ENCODE measurements at places on chromosomes 7 and 10.

DNA sequence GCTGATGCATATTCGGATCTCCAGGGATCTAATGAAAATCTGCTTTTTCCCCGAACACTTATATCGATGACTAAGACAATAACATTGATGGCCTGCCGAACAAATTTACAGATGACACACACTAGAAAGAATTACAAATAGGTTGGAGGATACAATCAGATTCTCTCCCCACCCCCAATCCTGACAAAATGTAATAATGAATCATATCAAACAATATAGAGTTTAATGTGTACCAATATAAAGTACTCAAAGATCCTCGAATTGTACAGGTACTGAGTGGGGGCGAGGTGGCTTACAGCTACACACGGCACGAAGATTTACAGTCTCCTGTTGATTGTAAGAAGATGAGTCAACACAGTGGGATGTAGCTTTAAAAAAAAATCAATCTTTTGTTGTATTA lies 182.7 kb upstream of the MKLN1 start:
- peaks cover 9% of the 10 kb centered on the region for H3K27me3 ChIP-seq
- no peaks in the 10 kb centered on the region for H3K36me3 ChIP-seq
- DNase-seq: no peak
- no peak overlapping the region for H3K27ac ChIP-seq

DNA sequence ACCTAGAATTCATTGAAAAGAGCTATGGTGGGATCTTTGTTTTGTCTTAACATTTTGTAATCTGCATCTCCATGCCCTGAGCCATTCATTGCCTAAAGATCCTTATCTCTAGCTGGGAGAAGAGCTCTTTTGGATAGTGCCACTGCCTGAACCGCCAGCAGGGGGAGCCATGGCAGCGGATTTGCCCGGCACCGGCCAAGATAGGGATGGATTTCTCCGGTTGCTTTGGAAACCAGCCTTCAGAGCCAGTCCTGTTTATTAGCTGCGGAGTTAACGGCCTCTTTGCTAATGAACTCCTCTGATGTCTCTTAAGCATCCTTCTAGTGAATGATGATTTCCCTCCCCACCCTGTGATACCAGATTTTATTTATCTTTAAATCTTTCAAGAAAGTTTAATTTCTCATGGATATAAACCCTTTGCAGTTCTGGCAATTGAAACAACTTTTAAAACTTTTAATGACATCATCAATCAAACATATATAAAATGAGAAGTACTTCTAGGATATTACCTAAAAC lies 58.2 kb upstream of the LYZL2 start:
- peaks cover 24% of the 10 kb centered on the region for H3K4me1 ChIP-seq
- H3K4me3 ChIP-seq: no peak overlapping the region
- peak; percentile 87 for DNase-seq
- H3K27ac ChIP-seq: no peak overlapping the region

DNA sequence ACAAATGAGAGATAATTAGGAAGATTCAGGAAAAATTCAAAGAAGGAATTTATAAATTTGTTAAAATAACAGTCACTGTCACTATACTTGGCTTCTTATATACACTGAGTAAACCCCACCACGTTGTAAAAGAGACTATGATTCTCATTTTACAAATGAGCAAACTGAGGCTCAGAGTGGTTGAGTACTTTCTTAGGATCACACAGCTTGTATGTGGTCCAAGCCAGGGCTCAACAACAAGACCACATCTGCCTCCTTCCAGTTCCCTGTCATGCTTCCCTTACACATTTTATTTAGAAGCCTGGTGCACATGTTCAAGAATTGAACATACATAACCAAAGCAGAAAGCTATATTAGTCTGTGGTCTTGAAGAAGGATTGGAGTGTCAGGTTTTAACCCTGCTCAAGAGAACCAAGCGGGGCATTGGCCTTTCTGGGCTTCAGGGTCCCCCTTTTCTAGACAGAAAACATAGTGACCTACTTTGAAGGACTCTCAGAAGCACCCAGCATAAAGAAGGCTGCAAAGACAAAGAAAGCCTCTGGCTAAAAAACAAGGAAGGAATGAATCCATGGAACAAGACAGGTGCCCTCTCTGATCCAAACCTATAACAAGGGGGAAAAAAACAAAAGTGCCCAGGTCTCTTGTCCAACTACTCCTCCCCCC lies 846 bp downstream of the MRLN start:
- H3K4me3 ChIP-seq: no peak overlapping the region
- H3K4me1 ChIP-seq: no peaks in the 10 kb centered on the region
- peaks cover 15% of the 10 kb centered on the region for H3K27me3 ChIP-seq

- H3K27me3 ChIP-seq: no peaks in the 10 kb centered on the region
- H3K36me3 ChIP-seq: no peaks in the 10 kb centered on the region
- H3K27ac ChIP-seq: no peak overlapping the region
- no peak for DNase-seq
- peaks cover 7% of the 10 kb centered on the region for H3K4me1 ChIP-seq
- no peak overlapping the region for H3K4me3 ChIP-seq
These were observed 267.4 kb downstream of the ADK start for GRCh38 chr10:74418285-74418872.

DNA sequence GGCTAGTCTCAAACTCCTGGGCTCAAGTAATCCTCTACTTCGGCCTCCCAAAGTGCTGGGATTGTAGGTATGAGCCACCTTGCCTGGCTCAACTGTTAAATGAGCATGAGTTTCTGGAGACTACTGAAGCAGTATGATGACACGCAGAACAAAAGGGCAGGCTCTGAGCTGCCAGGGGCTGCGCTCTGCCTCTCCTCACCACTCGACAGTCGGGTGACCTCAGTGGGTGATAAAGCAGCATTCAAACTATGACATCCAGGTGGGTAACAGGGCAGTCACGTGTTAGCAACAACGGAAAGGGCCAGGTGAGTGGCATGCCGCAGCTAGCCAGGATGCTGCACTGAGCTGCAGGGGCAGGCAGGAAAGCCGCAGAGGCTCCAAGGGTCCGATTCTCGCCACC lies 71.5 kb downstream of the CYTH3 start:
- H3K4me1 ChIP-seq: no peaks in the 10 kb centered on the region
- H3K27me3 ChIP-seq: peaks cover 24% of the 10 kb centered on the region
- no peak overlapping the region for H3K4me3 ChIP-seq
- H3K27ac ChIP-seq: no peak overlapping the region
- DNase-seq: no peak

DNA sequence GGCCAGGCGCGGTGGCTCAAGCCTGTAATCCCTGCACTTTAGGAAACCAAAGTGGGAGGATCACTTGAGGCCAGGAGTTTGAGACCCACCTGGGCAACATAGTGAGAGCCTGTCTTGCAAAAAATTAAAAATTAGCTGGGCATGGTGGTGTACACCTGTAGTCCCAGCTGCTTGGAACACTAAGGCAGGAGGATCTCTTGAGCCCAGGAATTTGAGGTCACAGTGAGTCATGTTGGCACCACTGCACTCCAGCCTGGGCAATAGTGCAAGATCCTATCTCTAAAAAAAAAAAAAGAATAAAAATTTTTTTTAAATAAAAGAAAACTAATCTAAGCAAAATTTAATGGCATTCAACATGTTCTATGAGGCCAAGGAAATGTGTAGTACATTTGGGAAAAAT lies 44.9 kb upstream of the UBN2 start:
- H3K36me3 ChIP-seq: peaks cover 4% of the 10 kb centered on the region
- no peak overlapping the region for H3K4me3 ChIP-seq
- no peaks in the 10 kb centered on the region for H3K27me3 ChIP-seq
- no peak for DNase-seq
- H3K27ac ChIP-seq: no peak overlapping the region

DNA sequence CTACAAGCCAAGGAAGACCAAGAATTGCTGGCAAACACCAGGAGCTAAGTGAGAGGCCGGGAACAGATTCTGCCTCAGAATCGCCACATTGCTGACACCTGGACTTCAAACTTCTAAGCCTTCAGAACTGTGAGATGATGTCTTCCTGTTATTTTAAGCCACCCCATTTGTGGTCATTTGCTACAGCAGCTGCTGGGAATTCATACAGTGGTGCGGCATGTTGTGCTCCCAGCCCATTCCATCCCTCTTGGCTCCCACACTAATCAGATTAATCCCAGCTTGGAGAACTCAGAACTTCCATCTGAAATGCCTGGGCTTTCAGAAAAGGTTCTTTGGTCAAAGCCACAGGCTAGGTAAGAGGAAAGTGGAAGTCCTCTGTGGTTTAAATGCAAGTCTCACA lies 24.9 kb downstream of the TCAF1 start:
- no peak overlapping the region for H3K4me3 ChIP-seq
- no peak overlapping the region for H3K27ac ChIP-seq
- H3K4me1 ChIP-seq: no peaks in the 10 kb centered on the region
- DNase-seq: no peak

- H3K36me3 ChIP-seq: no peaks in the 10 kb centered on the region
- no peak for DNase-seq
- H3K4me1 ChIP-seq: no peaks in the 10 kb centered on the region
- no peak overlapping the region for H3K4me3 ChIP-seq
These were observed 598.5 kb downstream of the SORCS3 start for GRCh38 chr10:105239311-105240219.

- DNase-seq: no peak
- no peaks in the 10 kb centered on the region for H3K4me1 ChIP-seq
- no peak overlapping the region for H3K27ac ChIP-seq
- H3K4me3 ChIP-seq: no peak overlapping the region
- no peaks in the 10 kb centered on the region for H3K36me3 ChIP-seq
- H3K27me3 ChIP-seq: no peaks in the 10 kb centered on the region
These were observed 1019.0 kb upstream of the C7orf33 start for GRCh38 chr7:147571436-147572185.

DNA sequence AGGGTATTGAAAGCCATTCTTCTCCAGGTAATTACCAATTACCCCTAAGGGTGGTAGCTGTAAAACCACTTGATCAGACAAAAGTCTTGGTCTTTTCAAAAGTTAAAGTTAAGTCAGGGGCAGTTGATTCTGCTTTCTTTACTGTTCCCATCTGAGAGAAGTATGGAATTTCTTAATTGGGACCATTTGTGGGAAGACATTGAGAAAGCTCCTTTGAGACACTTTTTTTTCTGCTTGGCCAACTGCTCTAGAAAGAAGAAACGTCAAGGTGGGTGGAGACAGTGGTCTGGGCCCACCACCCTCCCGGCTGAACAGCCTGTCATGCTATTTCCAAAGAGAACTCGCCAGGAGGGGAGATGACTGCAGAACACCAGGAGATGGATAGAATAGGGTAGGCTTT lies 45.3 kb downstream of the WNT2 start:
- no peaks in the 10 kb centered on the region for H3K27me3 ChIP-seq
- DNase-seq: no peak
- no peaks in the 10 kb centered on the region for H3K36me3 ChIP-seq

GRCh38 chr10:32246685-32247084 lies 100.3 kb downstream of the EPC1 start:
- H3K27me3 ChIP-seq: peaks cover 6% of the 10 kb centered on the region
- H3K4me3 ChIP-seq: no peak overlapping the region
- H3K36me3 ChIP-seq: no peaks in the 10 kb centered on the region
- H3K4me1 ChIP-seq: peaks cover 14% of the 10 kb centered on the region
